ENCODE measurements at places on chromosomes 16 and 17.

- no peak for DNase-seq
These were observed 50.9 kb downstream of the PECAM1 start for GRCh38 chr17:64339516-64340490.

DNA sequence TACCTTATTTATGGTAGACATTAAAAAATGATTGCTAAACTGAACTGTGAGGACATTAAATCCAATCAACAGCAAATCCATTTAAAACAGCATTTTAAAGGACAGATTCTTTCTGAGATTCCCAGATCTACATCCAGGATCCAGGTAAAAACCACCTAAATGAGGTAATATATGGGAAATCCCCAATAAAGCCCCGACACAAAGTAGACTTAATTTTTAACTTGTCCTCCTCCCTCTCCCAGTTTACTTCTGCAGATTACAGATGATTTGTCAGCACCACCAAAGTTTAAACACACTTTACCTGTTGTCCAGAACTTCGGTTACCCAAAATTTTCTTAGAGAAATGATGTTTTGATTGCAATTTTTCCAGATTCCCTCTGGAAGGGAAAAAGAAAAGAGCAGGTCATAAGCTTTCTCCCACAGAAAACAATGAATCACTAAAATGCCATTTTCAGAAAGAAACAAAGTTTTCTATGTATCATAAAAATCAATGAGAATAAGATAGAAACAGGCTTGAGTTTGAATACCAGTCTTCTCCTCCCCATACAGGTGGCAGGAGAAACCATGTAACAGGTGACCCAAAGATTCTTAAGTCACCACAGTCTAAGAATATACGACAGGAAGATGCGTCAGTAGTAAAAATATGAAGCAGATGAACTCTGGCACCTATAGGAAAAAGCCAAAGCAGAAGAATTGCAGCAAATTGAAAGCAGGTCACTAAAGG is 22.8 kb downstream of the GJC1 start:
- no peak for DNase-seq

DNA sequence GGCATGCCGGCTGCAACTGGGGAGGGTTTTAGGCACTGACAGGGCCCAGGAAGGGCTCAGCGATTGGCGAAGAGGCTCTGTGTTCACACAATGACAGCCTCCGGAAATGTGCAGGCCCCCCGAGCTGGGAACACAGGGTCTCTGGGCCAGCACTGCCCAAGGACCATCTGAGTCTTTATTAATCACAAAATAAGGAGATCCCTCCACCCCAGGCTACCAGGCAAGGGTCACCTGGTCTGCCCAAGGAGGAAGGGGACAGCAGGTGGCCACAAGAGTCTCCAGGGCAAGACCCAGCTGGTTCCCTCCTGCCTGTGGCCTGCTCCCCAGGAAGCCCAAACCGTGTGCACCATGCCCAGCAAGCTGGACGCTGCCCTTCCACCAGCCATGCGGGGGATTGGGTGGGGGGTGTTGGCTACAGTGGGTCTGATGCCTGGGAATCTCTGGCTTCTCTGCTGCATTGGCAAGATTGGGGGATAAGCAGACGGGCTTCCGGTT is 52.1 kb upstream of the TNRC6C start:
- DNase-seq: no peak

- DNase-seq: no peak
These were observed 8.7 kb upstream of the MEAK7 start for GRCh38 chr16:84513123-84513522.

DNA sequence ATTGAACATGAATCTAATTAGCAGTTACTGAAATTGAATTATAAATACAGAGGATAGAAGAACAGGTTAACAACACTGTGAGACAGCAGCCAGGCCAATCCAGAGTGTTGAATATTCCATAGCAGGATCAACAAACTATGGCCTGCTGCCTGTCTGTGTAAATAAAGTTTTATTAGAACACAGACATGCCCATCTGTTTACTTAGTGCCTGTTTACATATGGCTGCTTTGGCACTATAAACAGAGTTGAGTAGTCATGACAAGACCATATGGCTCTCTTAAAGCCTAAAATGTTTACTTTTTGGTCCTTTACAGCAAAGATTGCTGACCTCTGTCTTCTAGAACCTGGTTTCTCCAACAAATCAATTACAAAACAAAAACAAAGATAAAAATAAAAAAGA is 115.4 kb upstream of the CDC42EP4 start:
- DNase-seq: no peak

- DNase-seq: peak; percentile 12
These were observed 441.6 kb upstream of the SALL1 start for GRCh38 chr16:51592535-51593300.

GRCh38 chr16:88991813-88992350 is 14.9 kb upstream of the CBFA2T3 start:
- DNase-seq: no peak

DNA sequence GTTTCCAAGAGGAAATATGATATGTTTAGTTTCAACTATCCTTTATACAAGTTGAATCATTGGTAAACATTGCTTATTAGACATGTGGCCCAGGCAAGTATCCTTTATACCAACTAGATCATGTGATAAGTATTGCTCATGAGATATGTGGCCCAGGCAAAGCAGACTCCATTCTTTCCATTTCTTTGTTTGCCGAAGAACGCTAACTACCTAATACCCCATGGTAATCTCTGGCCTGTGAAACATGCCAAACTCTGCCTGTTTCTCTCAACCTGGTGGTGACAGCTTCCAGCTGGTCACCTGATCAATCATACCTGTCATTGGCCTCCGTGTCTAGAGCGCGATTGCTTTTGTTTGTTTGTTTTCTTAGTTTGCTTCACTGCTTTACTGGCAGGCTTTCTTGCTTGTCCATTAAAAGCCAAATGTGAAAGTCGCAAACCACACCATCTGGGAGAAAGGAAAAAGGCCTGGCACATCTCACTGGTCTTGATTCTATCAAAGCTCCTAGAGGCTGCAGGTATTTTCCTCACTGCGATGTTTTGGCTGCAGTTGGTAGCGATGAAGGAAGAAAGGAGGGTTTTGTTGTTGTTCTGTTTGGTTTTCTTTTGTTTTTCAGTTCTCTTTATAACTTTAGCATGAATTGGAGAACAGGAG is 686.2 kb downstream of the KCNJ2 start:
- DNase-seq: no peak

DNA sequence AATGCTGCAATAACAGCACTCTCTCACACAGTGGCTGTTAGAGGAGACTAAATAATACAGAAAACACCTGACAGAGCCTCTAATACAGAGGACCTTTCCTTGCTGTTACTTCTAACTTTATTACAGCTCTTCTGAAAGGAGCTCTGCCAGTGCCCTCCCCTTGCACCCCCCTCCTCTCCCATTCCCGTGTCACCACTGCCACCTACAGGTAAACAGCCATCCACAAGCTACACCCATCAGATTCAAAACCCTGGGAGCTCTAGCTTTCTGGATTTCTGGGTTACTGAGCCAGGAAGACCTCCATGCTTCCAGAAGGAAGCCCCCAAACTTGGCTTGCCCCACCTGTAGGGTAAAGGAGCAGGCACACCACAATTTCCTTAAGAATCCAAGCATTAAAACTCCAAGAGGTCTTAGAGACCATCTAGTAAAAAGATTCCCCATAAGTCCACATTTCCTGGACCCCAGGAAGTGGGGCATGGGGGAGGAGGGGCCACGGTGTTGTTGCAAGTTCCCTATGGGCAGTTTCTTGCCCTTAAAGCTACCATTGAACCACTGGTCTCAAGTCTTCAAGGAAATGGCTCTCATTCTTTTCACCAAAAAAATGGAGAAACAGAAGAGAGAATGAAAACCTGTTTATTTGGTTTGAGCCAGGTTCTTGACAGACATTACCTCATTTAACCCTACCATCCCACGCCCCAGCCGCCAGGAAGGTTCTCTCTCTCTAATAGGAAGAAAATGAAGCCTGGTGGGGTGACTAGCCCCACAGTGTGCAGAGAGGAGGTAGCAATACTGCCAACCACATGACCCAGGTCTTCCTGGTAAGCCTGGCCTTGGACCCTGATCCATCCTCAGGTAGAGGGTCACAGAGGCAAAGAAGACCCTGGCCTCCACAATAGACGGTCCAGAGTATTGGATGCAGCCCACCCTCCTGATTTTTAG is 52.8 kb downstream of the TOM1L2 start:
- peak; percentile 92 for DNase-seq

GRCh38 chr17:58318065-58318481 is 10.5 kb downstream of the TSPOAP1 start:
- DNase-seq: no peak

GRCh38 chr17:76492123-76492988 is 8.9 kb downstream of the RHBDF2 start:
- DNase-seq: peak; percentile 30

GRCh38 chr16:24753000-24753399 is 23.5 kb downstream of the TNRC6A start:
- peak; percentile 65 for DNase-seq

DNA sequence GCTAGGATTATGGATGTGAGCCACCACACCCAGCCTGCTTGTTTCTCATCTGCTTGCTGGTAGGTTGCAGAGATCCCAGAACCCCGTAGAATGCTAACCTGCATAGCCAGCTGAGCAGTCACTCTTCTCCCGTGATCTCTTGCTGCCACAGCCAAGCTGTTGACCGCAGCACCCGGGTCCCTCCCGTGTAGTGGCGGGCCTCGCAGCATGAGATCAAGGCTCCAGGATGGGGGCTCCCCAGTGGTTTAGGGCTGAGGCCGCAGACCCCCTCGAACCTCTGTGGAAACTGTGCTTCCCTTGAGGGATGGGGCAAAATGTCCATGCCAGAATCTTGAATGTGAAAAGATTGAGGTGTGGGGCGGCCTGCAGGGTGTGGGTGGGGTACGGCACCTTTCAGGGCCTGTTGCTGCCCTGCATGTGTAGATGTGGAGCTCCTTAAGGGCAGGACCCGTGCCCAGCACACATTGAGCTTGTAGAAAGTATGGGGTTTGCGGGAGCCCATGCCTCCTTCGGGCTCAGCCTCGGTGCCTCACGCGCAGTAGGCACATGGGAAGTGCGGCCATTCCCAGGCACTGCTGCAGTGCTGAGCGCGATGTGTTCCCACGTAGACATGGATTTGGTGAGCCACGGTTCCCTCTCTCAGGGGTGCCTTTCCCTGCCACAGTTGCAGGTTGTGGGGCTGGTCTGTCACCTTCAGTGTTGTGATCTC is 99.9 kb downstream of the BANP start:
- no peak for DNase-seq

DNA sequence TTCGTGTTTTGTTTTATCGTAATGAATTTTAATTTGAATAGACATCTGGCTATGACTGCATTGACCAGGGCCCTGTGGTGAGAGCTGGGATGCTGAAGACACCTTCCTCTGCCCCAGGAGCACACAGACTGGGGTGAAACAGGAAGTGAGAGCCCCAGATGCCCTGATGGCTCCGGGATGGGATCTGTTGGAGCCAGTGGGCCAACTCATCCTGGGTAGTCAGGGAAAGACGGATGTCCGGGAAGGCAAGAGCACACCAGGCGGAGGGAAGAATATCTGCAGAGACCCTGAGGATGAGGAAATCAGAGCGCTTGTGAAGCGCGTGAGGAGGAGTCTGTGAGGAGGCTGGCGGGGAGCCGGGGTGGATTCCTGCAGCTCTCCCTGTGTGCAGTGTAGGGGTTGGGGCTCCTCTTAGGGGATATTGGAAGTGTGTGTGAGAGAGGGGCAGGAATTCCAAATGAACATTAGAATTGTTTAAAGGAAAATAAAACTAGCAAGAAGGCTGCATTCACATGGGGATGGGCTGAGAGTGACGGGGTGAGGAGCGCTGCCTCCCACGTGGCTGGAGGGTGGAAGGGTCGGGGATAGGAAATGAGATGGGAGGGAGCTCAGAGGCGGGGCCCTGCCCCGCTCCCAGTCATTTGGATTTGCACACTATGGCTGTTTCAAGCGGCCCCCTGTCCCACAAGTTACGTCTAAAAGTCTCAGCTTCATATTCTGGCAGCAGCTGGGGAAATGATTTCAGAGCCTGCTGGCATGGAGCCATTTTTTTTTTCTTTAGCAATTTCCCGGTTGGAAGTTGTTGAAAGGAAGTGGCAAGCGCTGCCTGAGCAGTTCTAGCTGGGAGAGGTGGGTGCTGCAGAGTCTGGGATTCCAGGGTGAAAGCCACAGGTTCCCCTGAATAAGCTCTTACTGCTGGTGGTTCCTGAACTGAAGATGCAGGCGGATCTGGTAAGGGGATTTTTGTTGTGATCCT is 71.2 kb upstream of the LGALS9 start:
- peak; percentile 92 for DNase-seq

DNA sequence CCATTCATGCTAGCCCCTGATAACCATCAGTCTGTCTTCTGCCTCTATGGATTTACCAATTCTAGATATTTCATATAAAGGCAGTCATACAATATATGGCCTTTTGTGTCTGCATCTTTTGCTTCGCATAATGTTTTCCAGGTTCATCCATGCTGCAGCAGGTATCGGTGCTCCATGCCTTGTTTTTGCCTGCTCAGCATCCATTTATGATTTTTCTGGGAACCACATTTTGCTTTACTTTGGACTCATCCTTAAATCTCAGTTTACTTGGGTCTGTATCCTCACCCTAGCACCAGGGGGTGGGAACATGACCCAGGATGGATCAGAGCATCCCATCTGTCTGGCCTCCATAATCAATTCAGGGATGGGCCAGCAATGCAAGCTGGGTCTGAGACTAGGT is 325.7 kb downstream of the XYLT1 start:
- DNase-seq: no peak
